DMS79 treated with DMSO at 0.1 percent for 48 hours (cell line): ENCODE measurements at places on chromosomes 2 and 18.

DNA sequence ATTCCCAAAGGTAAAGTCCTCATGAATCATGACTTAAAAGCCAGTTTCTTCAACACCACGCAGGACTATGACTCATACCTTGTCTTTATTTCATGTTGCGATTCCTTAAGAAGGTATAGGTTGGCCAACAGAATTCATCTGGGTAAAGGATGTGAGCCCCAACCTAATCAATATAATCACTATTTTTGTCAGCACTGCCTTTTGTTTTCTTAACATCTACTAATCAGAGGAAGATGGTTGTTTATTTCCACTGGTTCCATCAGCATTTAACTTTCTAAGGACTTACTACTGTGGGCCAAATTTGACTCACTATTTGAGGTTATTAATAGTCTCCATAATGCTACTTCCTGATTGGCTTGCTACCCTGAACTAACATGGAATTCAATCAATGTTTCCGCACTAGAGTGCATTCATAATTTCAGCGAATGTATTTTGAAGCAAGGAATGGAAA, 78.6 kb downstream of the SCG2 start:
- no peak for DNase-seq

DNA sequence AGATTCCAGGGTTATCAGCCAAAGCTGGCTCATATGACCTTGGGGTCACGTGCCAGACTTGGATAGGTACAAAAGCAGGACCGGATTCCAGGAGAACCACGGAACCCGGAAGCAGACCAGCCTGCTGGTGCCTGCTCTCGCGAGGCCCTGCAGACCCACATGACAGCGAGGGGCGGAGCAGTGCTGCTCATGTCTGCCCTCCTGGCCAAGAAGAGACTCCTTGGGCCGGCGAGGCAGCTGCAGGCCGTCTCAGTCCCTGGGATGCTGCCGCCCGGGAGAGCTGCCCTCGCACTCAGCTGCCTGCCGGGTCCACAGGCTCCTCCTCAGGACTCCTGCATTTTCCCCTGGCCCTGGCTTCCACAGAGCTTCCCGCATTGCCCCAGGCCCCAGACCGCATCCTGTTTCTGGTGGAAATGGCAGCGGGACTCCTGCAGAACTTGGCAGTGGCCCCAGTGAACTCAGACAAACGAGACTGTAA, 739.5 kb downstream of the SOCS6 start:
- no peak for DNase-seq

- DNase-seq: no peak
Observed at GRCh38 chr2:129189617-129190319, 789.7 kb upstream of the RAB6C start.

- DNase-seq: no peak
Observed at GRCh38 chr2:232980683-232981082, 32.4 kb downstream of the NGEF start.

DNA sequence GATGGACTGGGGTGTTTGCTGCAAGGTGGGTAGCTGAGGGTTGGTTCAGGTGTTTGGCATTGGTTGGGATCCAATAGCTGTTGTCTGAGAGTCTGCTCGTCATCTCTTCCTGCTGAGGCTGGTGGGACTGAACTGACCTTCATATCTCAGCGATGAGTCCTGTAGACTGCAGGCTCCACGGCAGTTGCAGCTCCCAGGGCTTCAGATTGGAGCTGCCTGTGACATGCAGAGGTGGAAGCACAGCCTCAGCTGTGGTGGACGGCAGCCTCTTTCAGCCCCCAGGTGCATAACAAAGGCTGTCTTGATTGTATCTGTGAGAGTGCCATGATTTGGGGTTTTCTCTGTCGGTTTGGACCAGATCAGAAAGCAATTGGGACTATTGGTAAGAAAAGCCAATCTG, 3.9 kb upstream of the IL1R2 start:
- no peak for DNase-seq
